HT-29 (cell line): ENCODE measurements at places on chromosomes 4 and X. TPM values are rescaled to one million over a fixed set of nuclear protein-coding genes. Genes with fewer than 3 reads are reported as not detected.

- DNase-seq: peak; percentile 69
Observed at GRCh38 chr4:40672528-40673522, 43.2 kb upstream of the RBM47 start.

SLC49A3 gene
- 0.56 TPM in 1 of 2 replicates, not detected in the other for total RNA-seq

PAGE4 gene
- total RNA-seq: not detected in 2 replicates

DNA sequence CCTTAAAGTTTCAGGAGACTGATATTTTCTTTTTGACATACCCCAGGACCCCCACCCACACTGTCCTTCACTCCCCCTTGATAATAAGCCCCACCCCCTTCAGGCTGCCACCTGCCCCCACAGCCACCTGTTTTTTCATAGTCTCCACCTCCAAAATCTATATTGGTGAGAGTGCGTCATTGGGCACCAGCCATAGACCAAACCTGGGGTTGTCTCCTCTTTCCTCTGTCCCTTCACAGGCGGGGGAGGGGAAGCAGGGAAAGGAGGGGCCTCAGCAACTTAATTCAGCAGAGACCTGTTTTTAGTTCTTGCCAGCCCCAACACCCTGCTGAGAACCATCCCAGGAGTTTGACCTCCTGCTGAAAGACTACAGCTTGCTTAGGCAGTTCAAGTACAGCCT, 1.1 kb downstream of the ARHGAP36 start:
- DNase-seq: no peak

GDI1 gene
- total RNA-seq: 124 and 128 TPM in 2 replicates

GRCh38 chrX:129556806-129557315, 16.8 kb downstream of the OCRL start:
- no peak for DNase-seq

XAGE1A gene
- not detected in 2 replicates for total RNA-seq

NUP62CL gene
- 44.2 and 46.7 TPM in 2 replicates for total RNA-seq
